ENCODE measurements at places on chromosomes 4 and X. TPM values are rescaled to one million over a fixed set of nuclear protein-coding genes. Genes with fewer than 3 reads are reported as not detected.
A peak's percentile ranks its signal among the peaks of the same experiment; 100 is the strongest.

DNA sequence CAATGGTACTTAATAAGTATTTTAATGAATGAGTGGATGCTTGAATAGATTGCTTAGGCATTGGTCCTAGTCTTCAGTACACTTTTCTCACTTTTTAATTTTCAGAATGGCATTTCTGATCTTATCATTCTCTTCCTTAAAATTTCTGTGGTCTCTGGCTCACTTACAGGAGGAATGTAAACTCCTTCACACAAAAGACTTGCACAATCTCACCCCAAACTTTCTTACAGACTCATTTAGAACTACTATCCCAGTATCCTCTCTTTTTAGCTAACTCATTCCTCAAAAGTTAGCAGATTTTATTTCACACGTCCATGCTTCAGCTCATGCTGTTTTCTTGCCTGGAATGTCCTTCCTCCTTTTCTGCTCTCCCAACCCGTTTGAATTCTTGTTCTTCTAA lies 350.1 kb downstream of the GRXCR1 start:
- no peak overlapping the region for H3K27ac ChIP-seq
- H3K4me1 ChIP-seq, result no peaks in the 10 kb centered on the region
- DNase-seq, result no peak
- H3K4me3 ChIP-seq, result no peak overlapping the region
- H3K36me3 ChIP-seq, result no peaks in the 10 kb centered on the region

DNA sequence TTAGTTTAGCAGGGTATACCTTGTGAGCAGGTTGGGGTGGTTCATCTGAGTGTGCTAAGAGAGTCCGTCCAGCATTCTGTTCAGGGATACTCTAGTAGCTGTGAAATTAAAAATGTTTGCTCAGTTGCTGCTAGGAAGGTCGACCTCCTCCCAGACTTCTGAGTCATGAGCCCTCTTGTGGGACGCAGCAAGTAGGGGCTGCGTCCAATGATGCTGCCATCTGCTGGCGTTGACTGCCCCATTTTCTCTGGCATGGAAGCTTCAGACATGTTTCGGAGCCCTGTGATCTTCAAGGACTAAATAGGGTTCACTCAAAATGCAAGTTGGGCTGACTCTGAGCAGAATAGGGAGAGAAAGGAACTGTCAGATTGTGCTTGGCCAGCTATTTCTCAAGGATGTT lies 201.0 kb upstream of the ARSJ start:
- peak; percentile 16 for DNase-seq
- no peak overlapping the region for H3K4me3 ChIP-seq
- no peak overlapping the region for H3K27ac ChIP-seq
- H3K36me3 ChIP-seq, result no peaks in the 10 kb centered on the region
- H3K27me3 ChIP-seq, result no peaks in the 10 kb centered on the region

GRCh38 chr4:74821541-74821940 lies 27.2 kb upstream of the BTC start:
- H3K4me1 ChIP-seq, result no peaks in the 10 kb centered on the region
- no peak for DNase-seq
- H3K27ac ChIP-seq, result no peak overlapping the region
- H3K27me3 ChIP-seq, result no peaks in the 10 kb centered on the region
- H3K4me3 ChIP-seq, result no peak overlapping the region
- no peaks in the 10 kb centered on the region for H3K36me3 ChIP-seq

DNA sequence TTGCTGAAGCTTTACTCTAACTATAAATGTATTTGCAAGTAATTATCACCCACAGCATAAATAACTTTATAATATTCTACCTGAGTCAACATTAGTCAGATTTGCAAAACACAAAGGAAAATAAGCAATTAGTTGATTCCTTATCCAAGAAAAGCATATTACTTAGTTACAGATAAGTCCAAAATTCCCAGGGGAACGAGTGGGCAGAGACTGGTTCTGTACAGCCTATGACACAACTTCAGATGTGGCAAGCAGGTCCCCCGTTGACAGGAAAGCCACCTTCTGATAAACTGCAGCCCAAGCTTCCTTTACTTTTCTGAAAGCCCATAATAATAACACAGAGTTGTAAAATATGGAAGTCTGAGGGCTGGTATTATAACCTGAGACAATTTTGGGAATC lies 62.4 kb upstream of the NDP start:
- H3K4me3 ChIP-seq, result no peak overlapping the region
- H3K36me3 ChIP-seq, result no peaks in the 10 kb centered on the region
- H3K27ac ChIP-seq, result no peak overlapping the region

DNA sequence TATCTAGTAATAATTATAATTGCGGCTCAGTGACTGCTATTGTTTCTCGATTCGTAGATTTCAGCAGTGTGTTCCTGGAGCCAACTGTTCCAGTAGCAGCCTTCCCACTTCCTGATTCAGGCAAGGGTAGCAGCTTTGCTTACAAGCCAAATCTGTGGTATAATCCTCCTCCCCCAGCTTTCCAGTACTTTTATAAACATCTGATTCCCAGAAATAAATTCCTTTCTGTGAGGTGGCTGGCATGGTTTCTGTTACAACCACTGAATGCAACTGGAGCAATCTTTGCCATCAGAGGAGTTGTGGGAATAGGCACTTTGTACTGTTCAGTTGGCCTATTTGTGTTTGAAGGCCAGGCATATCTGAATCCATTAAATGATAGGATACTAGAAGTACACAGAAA lies 80.0 kb downstream of the GLRA3 start:
- no peak overlapping the region for H3K4me3 ChIP-seq
- no peaks in the 10 kb centered on the region for H3K4me1 ChIP-seq
- H3K27ac ChIP-seq, result no peak overlapping the region
- H3K36me3 ChIP-seq, result no peaks in the 10 kb centered on the region
- no peak for DNase-seq

DNA sequence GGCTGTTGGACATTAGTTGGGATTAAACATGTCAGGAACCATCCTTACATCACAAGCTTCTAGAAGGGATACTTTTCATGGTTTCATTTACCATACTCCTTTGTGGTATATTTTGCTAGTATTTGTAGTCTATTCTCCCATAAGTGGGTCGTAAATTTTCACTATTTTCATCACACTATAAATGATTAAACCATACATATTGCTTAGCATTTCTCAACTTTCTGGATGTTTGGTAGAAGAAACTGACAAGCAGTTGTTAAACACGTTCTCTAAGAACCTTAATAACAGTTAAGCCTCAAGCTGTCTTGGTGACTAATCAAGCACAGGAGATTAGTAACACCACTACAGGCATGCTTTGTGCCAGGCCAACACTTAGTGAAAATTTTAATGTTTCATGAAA lies 375.5 kb downstream of the NAF1 start:
- no peak overlapping the region for H3K4me3 ChIP-seq
- no peak for DNase-seq
- H3K27me3 ChIP-seq, result no peaks in the 10 kb centered on the region
- no peak overlapping the region for H3K27ac ChIP-seq

- no peaks in the 10 kb centered on the region for H3K36me3 ChIP-seq
- H3K4me3 ChIP-seq, result no peak overlapping the region
- no peaks in the 10 kb centered on the region for H3K4me1 ChIP-seq
- no peak for DNase-seq
- no peaks in the 10 kb centered on the region for H3K27me3 ChIP-seq
Observed at GRCh38 chr4:21347142-21347541, 601.4 kb downstream of the KCNIP4 start.

DNA sequence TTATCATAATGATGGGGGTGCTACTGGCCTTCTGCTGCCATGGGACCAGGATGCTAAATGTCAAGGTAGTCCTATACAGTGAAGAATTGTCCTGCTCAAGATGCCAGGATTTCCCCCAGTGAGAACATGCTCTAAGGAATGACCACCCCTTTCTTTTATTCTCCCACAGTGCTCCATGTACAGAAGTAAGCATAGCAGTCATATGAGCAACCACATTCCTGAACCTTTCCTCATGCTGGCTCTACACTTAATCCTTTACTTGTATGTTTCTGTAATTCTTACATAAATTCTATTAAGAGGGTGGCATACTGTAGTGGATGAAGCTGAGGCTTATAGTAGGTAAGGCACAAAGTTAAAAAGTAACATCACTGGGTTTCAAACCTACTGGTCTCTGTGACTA lies 20.2 kb downstream of the CYP2U1 start:
- DNase-seq, result no peak
- peaks cover 63% of the 10 kb centered on the region for H3K36me3 ChIP-seq
- no peaks in the 10 kb centered on the region for H3K4me1 ChIP-seq
- H3K27ac ChIP-seq, result no peak overlapping the region
- no peaks in the 10 kb centered on the region for H3K27me3 ChIP-seq

GRCh38 chr4:32700838-32701237 lies 1980.7 kb downstream of the PCDH7 start:
- no peaks in the 10 kb centered on the region for H3K4me1 ChIP-seq
- no peak for DNase-seq
- no peaks in the 10 kb centered on the region for H3K27me3 ChIP-seq

DNA sequence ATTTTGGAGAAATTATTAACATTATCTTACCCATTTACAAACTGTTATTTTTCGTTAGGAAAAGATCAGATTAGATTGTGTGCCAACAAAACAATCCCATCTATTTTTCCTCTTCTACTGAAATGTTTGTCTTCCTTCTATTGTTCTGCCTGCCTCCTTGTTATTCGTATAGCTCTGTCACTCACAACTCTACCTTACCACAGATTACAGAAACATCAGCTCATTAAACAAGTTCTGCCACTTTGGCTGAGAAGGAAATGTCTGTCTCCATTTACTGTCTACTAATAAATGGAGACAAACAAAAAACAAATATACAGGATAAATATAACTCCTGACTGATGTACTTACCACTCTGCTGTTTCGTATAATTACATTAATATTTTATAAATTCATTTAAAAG lies 211.4 kb downstream of the ENOX2 start:
- H3K36me3 ChIP-seq, result peaks cover 12% of the 10 kb centered on the region
- H3K4me3 ChIP-seq, result no peak overlapping the region
- no peak for DNase-seq
- no peaks in the 10 kb centered on the region for H3K4me1 ChIP-seq

GRCh38 chrX:107577933-107578332 lies 50.4 kb upstream of the PRPS1 start:
- H3K27me3 ChIP-seq, result no peaks in the 10 kb centered on the region
- DNase-seq, result no peak
- no peaks in the 10 kb centered on the region for H3K4me1 ChIP-seq
- H3K4me3 ChIP-seq, result no peak overlapping the region
- H3K27ac ChIP-seq, result no peak overlapping the region
- H3K36me3 ChIP-seq, result no peaks in the 10 kb centered on the region

- DNase-seq, result no peak
- no peaks in the 10 kb centered on the region for H3K27me3 ChIP-seq
- H3K4me1 ChIP-seq, result no peaks in the 10 kb centered on the region
- no peak overlapping the region for H3K4me3 ChIP-seq
- H3K27ac ChIP-seq, result no peak overlapping the region
- H3K36me3 ChIP-seq, result no peaks in the 10 kb centered on the region
Observed at GRCh38 chr4:29002151-29002550, 1718.0 kb upstream of the PCDH7 start.

- DNase-seq, result no peak
- H3K27ac ChIP-seq, result no peak overlapping the region
- peaks cover 19% of the 10 kb centered on the region for H3K36me3 ChIP-seq
- H3K4me3 ChIP-seq, result no peak overlapping the region
- H3K27me3 ChIP-seq, result no peaks in the 10 kb centered on the region
- peaks cover 20% of the 10 kb centered on the region for H3K4me1 ChIP-seq
Observed at GRCh38 chr4:152849350-152849749, 69.6 kb downstream of the ARFIP1 start.

GRCh38 chrX:49221868-49222267 lies 11.3 kb downstream of the CACNA1F start:
- H3K36me3 ChIP-seq, result no peaks in the 10 kb centered on the region
- H3K27me3 ChIP-seq, result no peaks in the 10 kb centered on the region
- H3K27ac ChIP-seq, result no peak overlapping the region
- no peak for DNase-seq
- H3K4me1 ChIP-seq, result no peaks in the 10 kb centered on the region
- H3K4me3 ChIP-seq, result no peak overlapping the region

DNA sequence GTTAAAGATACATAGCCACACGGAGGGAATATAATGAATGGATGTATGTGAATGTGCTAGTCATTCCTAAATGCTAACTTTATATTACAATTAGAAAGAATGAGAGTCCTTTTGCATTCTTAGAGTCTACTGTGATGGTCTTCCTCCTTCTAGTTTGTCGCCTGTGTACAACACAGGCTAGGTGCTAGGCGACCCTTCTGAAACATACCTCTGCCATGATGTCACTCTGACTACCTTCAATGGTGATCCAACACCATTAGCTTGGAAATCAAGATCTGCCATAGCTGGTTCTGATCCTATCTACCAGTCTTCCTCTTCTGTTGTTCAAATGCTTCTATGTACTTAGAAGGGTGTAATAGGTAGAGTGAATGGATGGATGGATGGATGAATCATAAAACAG lies 151.2 kb downstream of the MGST2 start:
- peaks cover 48% of the 10 kb centered on the region for H3K4me1 ChIP-seq
- DNase-seq, result no peak
- H3K27ac ChIP-seq, result no peak overlapping the region
- H3K27me3 ChIP-seq, result no peaks in the 10 kb centered on the region
- no peak overlapping the region for H3K4me3 ChIP-seq
- H3K36me3 ChIP-seq, result no peaks in the 10 kb centered on the region

DNA sequence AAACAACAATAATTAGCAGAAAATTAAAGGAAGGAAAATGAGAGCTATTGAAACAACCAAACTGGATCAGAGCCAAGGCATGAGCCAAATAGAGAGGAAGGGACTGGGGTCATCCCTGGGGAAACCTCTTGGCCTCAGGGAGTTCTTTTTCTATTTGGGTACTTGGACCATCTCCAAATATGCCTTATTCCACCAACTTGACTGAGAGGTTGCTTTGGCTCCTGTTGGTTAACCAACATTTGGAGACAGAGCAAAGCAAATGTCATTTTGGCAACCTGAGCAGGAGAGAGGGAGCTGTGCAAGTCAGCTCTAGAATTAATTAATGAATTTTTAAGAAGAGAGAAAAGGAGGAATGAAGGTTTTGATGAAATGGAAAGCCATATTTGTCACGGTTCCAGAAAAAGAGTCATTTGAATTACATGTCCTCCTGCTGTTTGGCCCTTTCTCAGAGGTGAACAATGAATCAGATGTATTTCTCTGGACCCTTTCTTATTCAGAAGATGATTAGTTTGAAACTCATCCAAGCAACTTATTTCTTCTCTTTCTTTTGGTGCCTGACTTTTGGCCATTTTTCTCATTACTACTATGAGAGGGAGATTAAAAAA lies 119.1 kb downstream of the CNKSR2 start:
- H3K4me3 ChIP-seq, result no peak overlapping the region
- H3K36me3 ChIP-seq, result no peaks in the 10 kb centered on the region
- H3K4me1 ChIP-seq, result no peaks in the 10 kb centered on the region
- H3K27ac ChIP-seq, result no peak overlapping the region
- DNase-seq, result no peak

DNA sequence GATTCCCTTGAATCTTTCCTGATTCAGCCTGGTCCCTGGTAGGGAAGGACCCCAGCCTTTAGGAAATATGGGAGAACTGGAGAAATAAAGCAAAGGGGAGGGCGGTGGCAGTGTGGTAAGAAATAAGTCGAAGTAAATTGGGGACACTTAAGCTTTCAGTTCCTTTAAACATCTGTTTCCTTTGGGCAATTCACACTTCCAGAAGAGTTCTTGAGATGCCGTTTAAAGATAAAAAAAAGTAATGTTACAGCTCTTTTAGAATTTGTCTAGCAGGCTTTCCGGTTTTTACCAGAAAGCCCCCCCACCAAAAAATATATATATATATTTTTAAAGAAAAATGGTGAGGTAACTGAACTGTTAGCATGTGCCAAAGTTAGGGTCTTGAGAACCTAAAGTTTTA lies 46.6 kb downstream of the TSPAN7 start:
- H3K36me3 ChIP-seq, result no peaks in the 10 kb centered on the region
- H3K4me3 ChIP-seq, result no peak overlapping the region
- H3K4me1 ChIP-seq, result no peaks in the 10 kb centered on the region
- no peak overlapping the region for H3K27ac ChIP-seq

Gene PJA1
- 18.2 TPM for total RNA-seq

Gene IL2
- total RNA-seq, result not detected

Gene ABLIM2
- 43.5 TPM for total RNA-seq

Gene KLHL13
- 11.4 TPM for total RNA-seq

Gene DMRTC1B
- total RNA-seq, result not detected
